ENCODE measurements at places on chromosomes 7 and 10. TPM values are rescaled to one million over a fixed set of nuclear protein-coding genes. Genes with fewer than 3 reads are reported as not detected.

The PLPP4 gene
- not detected for total RNA-seq

DNA sequence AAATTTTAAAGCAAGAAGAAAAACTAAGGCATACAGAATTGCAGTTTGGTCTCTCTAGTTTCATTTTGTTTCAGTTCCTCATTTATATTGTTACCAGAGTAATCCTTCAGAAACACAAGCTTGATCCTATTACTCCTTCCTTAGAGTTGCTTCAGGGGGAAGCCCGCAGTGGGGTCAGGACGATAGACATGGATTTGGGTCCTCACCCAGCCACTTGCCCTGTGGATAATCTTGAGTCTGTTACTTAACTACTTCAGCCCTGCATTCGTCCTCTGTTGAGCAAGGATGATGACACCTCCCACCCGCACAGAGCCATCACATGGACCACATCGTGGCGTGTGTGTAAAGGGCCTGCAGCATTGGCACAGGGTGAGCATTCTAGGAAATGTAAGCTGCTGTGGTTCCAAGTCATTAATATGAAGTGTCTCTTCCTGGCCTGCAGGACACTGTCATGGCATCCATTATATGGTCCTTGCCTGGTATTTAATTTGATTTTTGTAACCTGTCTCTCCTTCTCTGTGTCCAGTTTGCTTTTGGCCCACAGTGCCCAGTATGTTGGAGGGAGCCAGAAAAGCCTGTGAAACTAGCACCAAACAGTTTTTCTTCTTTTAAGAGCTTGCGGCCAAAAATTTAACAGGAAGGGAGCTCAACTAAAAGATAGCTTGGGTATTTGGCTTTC lies 111.2 kb downstream of the EEPD1 start:
- no peaks in the 10 kb centered on the region for H3K27me3 ChIP-seq
- no peaks in the 10 kb centered on the region for H3K36me3 ChIP-seq
- no peak overlapping the region for H3K27ac ChIP-seq
- no peak overlapping the region for H3K4me3 ChIP-seq

DNA sequence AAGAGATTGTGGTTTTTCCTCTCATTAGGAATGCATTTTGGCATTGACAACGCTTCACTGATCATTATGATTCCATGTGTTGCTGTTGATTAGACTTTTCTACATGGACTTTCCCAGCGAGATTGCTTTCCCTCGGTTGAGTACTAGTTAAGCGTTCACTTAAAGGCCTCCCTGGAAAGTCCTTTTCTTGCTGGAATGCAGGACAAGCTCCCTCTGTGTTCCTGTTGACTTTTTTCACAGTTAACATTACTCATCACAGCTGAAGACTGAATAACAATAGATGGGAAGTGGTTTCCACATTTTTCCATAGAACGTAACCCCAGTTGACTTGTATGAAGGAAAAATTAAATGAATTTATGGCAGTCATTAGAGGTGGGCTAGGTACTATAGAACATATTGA lies 2.6 kb upstream of the CAV1 start:
- peaks cover 22% of the 10 kb centered on the region for H3K4me1 ChIP-seq
- no peak overlapping the region for H3K27ac ChIP-seq
- DNase-seq: no peak
- no peaks in the 10 kb centered on the region for H3K36me3 ChIP-seq
- H3K4me3 ChIP-seq: no peak overlapping the region

DNA sequence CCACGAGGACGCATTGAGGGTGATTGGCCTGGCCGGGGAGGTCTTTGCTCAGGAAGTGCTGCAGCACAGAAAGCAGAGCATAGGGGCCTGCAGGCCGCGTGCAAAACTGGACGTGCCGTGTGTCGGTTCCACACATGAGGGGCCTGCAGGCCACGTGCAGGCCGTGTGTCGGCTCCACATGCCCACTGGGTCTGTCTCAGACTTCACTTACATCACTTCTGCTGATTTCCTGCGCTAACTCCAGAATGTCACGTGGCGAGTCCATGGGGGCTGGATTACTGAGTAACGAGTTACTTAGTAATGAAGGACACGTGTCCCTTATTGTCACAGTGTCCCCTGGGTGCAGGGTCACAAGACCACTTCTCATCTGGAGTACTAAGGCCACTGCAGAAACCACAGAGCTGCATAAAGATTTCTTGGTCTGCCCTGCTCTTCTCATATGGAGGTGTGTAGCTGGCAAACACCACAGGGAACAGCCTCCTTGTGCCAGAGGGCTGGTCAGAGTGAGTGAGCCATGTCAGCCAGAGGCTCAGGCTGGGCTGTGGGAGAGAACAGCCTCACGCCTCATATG lies 60.8 kb downstream of the GDI2 start:
- no peak overlapping the region for H3K4me3 ChIP-seq
- no peak for DNase-seq
- no peaks in the 10 kb centered on the region for H3K27me3 ChIP-seq

DNA sequence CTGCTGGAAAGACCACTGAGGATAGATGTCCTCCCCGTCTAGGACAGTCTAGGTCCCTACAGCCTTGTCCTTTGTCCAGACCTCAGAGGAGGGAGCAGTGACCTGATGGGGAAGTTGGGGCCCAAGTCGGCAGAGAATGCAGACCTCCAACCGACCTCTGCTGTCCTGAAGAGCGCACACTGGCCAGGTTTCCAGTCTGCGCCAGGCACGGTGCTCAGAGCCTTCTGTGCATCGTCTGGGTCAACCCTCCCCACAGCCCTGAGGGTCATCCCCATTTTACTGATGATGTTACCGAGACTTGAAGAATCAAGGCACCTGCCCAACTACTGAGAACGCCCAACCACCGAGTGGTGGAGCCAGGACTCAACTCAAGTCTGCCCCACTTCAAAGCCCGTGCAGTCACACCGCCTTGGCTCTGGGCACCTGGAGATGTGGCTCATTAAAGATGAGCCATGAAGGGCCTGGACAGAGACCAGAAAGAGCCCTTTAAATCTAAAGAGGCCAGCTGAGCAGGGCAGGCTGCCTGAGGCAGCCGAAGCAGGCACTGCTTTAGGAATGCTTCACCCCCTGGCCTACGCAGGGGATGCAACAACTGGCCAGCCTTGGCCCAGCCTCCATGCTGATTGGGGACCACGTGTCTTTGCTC lies 4.4 kb downstream of the ITPRIP start:
- peaks cover 9% of the 10 kb centered on the region for H3K36me3 ChIP-seq
- no peak for DNase-seq
- no peaks in the 10 kb centered on the region for H3K27me3 ChIP-seq
- H3K27ac ChIP-seq: peak overlapping the region; percentile 56

DNA sequence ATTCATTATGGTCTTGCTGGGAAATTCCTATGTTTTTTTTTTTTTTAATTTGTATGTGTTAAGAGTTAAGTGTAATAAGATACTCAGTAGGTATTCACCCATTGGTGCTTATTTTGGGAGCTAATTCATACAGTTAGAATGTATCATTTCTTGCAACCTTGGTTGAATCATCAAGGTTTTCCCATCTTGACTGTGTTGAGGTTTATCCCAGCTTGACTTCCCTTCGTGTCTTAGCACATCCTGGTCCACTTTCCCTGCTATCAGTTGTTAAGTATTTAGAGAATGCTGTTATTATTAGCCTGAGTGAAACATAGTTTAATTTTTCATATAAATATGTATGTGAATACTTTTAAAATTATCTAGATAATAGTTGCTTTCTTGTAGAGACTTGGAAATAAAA lies 20.8 kb downstream of the RALA start:
- H3K36me3 ChIP-seq: no peaks in the 10 kb centered on the region
- peaks cover 63% of the 10 kb centered on the region for H3K4me1 ChIP-seq
- no peak overlapping the region for H3K4me3 ChIP-seq
- H3K27me3 ChIP-seq: no peaks in the 10 kb centered on the region
- no peak overlapping the region for H3K27ac ChIP-seq
